Cortex of kidney (tissue), 1 donor: ENCODE measurements at places on chromosomes 4 and X.

- DNase-seq = no peak
Observed at GRCh38 chr4:70607334-70607853, 15.3 kb downstream of the AMBN start.

- no peak for DNase-seq
Observed at GRCh38 chrX:10884246-10884645, 226.9 kb upstream of the HCCS start.

GRCh38 chrX:140821280-140821679, 111.7 kb downstream of the LINC00632 start:
- no peak for DNase-seq

GRCh38 chr4:123325241-123325681, 71.3 kb upstream of the SPRY1 start:
- no peak for DNase-seq

DNA sequence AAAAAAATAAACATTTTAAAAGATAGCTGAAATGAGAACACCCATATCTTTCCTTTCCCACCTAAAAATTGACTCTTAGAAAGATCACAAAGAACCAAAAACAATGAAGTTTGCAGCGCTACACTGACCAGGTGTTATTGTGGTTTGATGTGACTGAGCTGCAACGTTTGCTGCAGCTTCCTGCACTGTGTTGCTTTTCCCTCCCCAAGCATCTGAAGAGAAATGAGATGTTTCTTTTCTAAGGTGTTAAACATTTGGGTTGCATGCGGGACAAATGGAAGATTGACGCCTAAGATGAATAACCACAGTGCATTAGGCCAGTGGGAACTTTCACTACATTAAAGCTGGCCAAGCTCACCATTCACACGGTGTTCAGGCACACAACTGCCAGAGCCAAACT, 8.9 kb downstream of the LEF1 start:
- no peak for DNase-seq

GRCh38 chr4:180823108-180823507, 1420.1 kb upstream of the TENM3 start:
- DNase-seq = no peak

DNA sequence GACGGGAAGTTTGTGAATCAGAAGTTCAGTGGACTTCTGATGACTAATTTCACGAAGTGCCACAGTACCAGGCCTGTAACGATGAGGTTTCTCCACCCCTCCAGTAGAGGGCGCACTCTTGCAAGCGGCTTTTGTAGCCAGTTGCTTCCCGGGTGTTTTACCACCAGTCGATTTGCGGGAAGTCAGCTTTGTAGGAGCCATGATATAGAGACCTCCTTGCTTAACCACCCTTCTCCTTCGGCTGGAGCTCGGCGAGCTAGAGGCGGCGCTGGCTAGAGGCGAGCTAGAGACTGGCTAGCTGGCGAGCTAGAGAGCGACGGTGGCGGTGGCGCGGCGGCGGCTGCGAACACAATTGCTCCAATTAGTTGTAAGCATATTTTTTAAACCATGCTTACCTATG, 72.0 kb downstream of the IL1RAPL1 start:
- DNase-seq = no peak

DNA sequence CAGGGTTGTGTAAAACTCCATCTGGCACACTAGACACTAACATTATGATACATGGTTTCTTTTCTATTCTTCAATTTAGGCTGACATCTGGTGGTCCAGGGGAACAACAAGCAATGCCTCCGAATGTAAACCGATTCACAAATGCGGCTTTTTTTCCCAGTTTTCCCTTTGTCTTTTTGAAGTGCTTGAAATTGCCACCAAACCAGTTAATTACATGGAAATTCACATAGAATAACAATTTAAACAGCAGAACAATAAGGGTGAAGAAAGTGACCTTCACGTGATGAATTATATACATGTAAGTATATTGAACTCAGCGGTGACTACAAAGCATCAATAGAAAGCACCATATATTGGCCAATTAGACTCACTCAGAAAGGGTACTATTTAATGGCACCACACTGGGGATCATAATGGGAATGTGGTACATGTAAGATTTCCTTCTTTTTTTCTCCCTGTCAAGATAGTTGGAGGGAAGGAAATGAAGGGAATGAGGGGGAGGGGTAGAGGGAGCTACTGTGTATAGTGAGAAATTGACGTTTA, 103.9 kb downstream of the MMRN1 start:
- no peak for DNase-seq

DNA sequence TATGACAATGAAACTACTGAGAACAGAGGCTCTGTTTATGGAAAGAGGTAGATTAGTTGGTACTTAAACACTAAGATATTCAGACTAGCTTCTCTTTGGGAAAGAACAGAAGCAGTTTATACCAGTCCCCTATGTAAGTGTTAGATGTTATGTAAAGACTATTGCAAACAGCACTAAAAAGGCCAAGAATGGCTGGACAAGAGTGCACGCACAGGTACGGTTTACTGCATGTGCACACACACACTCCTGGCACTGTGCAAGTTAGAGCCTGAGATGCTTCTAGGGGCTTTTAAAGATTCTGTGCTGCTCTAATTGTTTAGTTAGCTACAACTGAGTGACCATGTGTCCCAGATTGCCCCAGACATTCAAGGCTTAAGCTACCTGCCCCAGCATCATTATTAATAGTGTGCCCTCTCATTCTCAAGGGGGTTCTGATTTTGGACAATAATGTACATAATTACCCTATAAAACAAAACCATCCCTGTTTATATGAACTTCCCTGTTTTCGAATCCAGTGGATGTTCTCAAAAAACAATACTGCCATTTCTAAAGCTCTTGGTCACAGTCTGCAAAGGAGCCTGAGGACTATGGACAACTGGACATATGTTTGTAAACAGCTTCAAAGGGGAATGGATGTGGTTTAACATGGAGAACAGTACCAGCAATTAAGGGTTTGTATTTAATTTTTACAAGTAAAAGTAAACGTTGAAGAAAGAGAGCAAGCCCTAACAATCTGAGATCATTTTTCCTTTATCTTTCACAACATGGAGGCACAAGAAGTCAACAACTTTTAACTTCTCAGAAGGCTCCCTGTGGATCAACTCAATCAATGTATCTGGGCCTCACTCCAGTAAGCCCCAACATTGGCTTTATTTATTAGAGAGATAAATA, 2.0 kb downstream of the SETD7 start:
- no peak for DNase-seq

- no peak for DNase-seq
Observed at GRCh38 chr4:56297776-56298175, 89.5 kb downstream of the AASDH start.

DNA sequence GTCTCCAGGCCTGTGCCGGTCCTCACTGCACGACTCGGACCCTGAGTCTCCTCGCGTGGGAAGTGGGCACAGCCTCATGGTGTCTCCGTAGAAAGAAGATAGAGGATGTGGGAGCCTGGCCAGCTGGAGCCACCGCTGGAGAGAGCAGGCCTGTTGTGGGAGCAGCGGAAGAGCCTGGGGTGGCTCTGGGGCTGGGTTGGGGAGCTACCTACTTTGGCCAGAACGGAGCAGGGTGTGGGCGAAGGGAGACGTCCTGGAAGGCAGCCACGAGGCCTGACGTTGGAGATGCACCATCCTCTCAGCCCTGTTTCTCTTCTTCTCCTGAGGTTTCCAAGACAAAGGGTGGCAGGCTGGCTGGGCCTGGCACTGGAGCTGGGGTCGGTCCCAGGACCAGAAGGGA, 93.8 kb downstream of the SORCS2 start:
- no peak for DNase-seq

DNA sequence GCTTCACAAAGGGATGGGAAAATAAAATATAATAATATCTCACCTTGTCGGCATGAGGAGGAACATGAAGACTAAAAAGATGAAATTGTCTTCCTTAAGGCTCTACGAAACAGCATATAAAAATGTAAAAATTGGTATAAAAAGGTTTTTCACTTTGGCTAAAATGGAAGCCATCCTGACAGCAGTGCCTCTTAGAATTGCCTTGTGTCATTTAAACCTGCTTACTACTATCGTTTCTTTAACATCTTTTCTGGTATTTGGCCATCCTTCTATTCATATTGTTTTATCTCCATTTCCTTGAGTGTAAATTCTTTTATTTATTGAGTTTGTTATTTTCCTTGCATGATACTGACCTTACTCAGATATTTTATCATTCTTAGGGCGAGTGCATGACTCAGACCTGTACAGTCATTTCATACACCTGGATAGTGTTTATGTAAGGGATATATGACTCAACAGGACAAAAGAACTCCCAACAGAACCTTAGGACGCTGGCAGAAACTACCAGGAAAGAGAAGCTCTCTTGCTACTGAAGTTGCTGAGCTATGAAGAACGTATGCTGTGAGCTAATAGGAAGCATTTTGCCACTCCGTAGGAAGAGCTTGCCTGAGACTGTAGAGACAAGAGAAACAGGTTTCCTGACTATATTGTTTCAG, 5.8 kb upstream of the CDKN2AIP start:
- DNase-seq = no peak

GRCh38 chrX:135536877-135537276, 16.4 kb downstream of the INTS6L start:
- no peak for DNase-seq

- DNase-seq = no peak
Observed at GRCh38 chr4:83890816-83891215, 354.9 kb downstream of the GPAT3 start.

DNA sequence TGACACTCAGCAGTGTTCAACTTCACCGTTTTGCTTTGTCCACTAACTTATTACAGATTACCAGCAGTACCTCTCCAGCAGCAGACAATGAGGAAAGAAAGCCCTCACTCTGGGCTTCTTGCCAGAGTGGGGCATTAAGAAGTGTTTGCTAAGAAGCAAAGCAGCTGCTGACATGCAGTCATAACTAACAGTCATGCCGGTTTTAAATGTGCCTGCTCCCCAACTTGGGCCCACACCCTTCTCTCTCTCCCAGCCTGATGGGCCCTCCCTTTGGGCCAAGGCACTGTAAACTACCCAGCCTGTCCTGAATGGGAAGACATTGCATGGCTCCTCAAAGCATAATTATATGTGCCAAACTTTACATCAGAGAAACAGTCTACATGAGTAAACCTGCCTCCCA, 54.6 kb upstream of the HHIP start:
- no peak for DNase-seq

DNA sequence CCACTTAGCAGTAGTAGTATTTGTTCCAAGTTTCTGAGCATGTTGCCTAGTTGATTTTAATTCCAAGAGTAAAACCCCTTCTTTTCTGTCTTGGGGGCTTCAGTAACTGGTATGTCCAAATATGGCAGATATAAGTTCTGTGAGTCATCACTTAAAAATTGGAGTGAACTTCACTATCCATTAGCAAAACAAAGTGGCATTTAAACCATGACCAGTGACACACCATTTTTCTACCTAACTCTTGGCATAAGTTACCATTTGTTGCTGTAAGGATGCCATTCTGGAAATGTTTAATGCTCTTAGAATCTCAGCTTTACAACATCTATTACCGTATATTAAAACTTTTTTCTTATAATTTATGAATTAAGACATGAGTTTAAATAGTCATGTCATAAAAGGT, 102.0 kb downstream of the CBR4 start:
- no peak for DNase-seq

- DNase-seq = no peak
Observed at GRCh38 chr4:133474501-133474900, 325.4 kb downstream of the PCDH10 start.

- DNase-seq = no peak
Observed at GRCh38 chrX:133645256-133645655, 230.0 kb upstream of the GPC4 start.

DNA sequence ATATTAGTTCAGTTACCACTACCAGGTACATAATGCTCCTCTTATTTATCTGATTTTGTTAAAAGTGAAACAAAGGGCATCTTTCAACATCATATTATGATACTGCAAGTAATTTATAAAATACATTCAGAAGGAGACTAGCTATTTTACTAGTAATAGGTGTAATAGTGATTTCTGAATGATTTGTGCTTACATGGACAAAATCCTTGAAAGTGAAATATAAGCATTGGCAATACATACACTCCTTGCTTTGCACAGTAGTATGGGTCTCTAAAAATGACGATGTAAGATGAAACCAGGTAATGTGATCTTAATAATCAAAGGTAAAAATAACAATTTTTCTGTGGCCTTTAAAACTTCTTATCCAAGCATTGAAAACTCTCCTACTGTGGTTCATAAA, 17.5 kb downstream of the MTHFD2L start:
- no peak for DNase-seq

DNA sequence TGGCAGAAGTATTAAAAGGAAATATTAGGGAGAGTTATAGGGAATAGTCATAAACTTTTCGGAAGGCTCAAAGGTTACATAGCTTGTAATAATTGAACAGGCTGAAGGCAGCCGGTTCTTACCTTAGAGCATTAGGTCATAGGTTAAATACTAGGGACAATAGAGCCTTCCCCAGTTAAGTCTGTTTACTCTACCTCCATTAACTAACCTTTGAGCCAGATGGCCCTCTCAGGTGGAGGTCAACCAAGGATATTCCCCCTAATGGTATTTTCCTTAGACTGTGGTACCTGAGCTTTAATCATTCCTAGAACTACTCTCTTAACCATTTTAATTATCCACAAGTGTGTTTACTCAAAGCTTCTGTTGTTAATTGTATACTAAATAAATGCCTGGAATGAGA, 920.9 kb upstream of the PABPC4L start:
- DNase-seq = no peak
